Nephron progenitor cell (in vitro differentiated cells): ENCODE measurements at places on chromosomes 3 and 15.

GRCh38 chr3:43259626-43260025, 26.7 kb upstream of the SNRK start:
- no peak for DNase-seq

DNA sequence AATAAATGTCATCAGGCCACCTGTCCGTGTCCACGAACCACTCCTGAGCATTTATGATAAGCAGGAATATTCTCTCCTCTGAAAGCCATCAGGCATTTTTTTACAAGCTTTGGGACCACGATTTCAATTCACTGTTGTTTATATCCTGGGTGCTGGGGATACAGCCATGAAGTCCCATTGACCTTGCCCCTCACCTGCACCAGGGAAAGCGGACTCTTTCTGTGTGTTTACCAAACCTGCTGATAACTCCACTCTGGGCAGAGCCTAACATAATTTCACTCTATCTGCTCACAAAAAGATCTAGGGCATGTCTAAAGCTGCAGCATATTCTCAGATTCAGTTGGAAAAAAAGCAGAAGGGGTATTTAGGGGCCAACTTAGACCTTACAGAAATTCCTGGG, 4.8 kb downstream of the DNASE1L3 start:
- DNase-seq, result no peak

- no peak for DNase-seq
Observed at GRCh38 chr15:76234337-76234889, 76.9 kb downstream of the ETFA start.

- no peak for DNase-seq
Observed at GRCh38 chr3:37392957-37393356, 218.6 kb upstream of the LRRFIP2 start.

GRCh38 chr3:56303487-56303886, 164.8 kb downstream of the ERC2 start:
- peak; percentile 60 for DNase-seq

- no peak for DNase-seq
Observed at GRCh38 chr15:81225161-81225671, 28.5 kb downstream of the IL16 start.

DNA sequence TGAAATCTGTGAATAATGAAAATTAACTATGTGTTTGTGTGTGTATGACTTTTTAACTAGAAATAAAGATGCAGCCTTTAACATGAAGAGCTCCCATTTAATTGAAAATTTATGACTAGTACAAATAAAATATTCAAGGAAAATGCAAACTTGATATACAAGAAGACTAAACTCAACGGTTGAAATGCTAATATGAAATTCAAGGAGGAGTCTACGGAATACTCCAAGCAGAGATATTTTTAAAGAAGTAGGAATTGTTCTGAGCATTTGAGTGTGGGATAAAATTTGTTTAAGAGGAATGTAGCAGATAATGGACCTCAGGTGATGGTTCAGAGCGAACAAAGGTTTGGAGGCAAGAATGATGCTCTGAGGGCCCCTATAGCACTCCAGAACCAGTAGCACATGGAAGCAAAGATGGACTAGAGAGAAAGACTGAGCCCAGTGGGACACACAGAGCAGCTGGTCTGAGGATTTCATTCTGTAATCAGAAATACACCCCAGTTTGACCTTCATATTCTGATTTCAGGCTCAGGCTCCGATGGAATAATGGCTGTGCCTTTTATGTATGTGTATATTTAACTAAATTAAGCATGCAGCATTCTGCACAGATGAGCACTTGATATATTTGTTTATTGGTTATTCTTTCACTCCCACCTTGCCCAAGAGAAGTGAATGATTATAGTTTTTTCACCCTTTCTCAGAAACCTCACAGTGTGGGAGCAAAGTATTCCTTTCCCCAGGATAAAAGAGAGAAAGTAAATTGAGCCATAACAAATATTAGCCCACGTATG, 227.1 kb downstream of the ZPLD1 start:
- DNase-seq, result no peak

DNA sequence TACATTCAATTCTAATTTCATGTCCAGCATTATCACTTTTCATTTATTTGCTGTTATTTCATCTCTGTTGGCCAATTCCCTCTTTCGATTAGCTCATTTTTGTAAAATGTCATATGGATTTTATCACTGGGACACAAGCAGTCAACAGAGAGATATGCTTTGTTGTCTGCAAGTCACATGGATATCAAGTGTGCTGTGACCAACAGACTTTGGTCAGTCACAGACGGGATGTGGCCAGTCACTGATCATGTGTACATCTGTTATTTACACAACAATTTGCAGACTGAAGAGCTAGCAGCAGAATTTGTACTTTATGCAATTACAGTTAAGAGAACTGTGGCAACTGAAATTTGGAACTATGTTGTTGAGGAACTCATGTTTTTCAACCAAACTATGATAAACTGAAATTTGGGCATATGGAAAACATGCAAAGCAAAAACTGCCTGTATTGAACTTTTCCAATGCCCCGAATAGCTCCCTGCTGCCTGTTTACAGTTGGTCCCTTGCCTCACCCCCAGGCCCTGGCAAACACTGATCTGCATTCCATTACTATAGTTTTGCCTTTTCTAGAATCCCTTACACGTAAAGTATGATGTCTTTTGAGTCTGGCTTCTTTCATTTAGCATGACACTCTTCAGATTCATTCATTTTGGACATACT, 104.4 kb downstream of the RPL22L1 start:
- no peak for DNase-seq

GRCh38 chr15:51232581-51232980, 105.8 kb downstream of the CYP19A1 start:
- no peak for DNase-seq

GRCh38 chr3:37921025-37921424, 59.3 kb downstream of the CTDSPL start:
- DNase-seq, result no peak
